AG08396 (cell line): ENCODE measurements at places on chromosomes 5 and 9.

DNA sequence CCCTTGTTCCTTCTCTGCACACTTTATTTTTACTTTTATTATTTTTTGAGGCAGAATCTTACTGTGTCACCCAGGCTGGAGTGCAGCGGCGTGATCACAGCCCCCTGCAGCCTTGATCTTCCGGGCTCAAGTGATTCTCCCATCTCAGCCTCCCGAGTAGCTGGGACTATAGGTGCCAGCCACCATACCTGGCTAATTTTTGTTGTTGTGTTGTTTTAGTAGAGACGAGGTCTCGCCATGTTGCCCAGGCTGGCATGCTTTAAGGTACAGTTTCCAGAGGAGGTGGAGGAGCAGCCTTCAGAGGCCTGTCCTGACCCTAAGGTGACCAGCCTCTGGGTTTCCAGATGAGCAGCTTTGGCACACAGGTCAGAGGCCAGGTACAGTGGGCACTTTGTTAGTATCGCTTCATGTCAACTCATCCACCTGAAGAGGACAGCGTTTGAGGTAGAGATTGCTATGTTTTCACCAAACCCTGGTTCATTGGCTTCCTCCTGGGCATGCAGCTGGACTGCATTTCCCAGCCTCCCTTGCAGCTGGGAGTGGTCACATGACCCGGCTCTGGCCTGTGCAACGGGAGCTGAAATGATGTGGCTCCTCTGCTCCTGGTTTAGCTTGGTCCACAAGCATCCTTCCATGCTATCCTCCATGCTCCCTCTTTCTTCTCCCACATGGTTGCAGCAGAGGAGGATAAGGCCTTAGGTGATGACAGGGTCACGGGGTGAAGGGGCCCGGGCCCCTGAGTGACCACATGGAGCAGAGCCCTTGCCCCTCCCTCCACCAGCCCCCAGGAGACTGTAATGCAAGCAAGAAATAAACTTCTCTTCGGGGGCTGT lies 139.3 kb upstream of the IER5L start:
- no peak for DNase-seq

- no peak for DNase-seq
Measured at GRCh38 chr5:32127711-32128110, 46.4 kb downstream of the GOLPH3 start.

DNA sequence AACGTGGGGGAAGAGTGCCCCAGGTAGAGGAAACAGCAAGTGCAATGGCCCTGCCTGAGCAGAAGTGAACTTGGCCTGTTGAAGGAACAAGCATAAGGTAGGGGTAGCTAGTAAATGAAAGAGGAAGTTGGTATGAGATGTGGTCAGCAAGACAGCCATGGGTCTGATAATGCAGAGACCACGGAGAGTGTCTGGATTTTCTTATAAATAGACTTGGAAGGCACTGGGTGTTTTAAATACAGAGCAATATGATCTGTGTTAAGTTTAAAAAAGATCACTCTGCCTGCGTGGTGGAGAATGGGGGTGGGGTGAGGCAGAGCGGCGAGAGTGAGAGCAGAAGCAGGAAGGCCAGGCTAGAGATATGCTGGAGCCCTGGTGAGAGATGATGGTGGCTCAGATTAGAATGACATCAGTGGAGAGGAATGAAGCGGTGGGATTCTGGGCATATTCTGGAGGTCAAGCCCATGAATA lies 4.2 kb downstream of the ADAM19 start:
- DNase-seq: peak; percentile 55

DNA sequence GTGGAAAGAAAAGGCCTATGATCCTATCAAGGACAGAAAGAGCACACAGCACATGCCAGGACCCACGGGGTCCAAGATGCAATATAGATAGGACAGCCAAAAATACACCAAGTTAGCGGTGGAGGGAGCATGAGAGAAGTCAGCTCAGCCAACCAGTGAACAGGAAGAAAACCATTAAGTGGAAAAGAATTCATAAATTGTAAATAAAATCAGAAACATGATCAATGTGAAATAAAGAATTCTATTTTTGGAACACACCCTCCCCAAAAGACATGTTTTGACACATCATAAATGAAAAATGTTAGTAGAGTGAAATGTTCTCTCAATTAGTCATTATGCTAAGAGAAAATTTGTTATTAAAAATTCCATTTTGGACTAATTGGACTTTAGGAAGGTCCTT lies 35.6 kb downstream of the ATPSCKMT start:
- DNase-seq: no peak

DNA sequence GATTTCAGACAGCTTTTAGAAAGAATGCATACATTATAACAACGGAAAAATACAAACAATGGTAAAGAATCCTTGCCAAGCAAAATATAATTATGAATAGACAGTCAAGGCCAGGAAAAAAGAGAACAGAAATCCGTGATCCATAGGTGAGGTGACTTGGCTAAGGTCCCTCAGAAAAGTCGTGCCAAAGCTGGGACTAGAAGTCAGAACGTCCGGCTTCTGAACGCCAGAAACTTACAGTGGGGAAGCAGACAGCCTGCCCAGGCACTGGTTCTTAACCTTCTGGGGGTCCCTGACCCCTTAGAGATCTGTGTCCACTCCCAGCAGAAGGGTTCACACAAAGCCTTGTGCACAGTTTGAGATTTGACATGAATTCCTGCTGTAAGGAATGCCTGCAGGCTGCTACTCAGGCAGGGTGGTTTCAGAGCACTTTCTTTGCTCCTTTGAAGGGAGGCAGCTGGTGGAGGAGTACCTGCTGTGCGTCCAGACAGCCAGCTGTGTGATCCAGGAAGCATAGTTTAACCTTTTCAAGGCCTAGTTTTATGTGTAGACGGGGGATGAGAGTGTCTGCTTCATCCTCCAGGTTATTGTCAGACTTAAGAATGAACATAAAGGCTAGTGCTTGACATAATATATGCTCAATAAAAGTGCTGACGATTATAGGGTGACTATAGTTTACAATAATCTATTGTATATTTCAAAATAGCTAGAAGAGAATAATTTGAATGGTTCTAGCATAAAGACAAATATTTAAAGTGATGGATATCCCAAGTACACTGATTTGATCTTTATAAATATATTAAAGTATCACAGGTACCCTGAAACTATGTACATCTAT lies 852 bp downstream of the ARHGEF37 start:
- no peak for DNase-seq

DNA sequence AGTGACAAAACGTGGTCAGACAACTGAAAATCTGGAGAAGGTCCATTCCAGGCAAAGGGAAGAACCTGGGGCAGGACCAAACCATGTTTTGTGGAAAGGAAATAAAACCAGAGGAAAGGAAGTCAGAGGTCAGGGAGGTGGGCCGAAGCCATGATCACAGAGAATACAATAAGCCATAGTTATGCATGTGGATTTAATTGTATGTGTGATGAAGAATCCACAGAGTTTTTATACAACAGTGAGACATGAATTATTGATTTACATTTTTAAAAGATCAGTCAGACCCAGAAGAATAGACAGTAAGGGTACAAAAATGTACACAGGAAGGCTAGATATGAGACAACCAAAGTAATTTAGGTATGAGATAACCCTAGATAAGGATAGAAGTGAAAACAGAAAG lies 20.8 kb downstream of the TTC33 start:
- peak; percentile 47 for DNase-seq

DNA sequence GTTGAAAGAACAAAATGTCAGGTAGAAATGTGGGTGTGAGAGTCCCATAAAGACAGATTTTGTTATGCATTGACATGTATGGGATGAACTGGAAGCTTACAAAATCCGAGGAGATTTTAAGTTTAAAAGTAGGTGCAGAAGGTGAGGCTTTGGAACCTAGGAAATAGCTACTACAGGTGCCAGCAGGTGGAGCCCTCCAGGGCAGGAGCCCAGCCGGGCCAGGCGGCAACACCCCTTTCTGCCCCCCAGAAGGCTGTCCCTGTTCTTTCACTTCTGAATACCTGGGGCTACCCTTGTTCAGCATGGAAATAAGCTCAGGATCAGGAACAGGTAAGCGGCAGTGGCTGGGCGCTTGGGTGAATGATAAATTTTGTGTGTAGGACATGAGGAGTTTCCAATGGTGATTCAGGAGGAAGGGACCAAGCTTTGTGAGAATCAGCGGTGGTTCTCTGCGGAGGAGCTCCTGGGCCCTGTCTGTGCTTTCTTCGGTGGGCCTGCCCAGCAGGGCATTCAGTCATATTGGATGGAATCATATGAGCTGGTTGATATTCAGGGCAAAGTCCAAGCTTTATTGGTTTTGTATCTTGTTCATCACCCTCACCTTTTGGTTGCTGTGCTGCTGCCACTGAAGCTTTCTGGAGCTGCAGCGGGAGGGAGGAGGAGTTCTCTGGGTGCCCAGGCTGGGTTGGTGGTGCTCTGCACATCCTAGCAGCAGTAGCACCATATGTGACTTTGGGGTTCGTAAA lies 12.3 kb downstream of the PCBD2 start:
- DNase-seq: no peak

- no peak for DNase-seq
Measured at GRCh38 chr5:147460380-147460779, 49.5 kb downstream of the DPYSL3 start.

- DNase-seq: no peak
Measured at GRCh38 chr5:171776213-171776612, 9.4 kb upstream of the SMIM23 start.

DNA sequence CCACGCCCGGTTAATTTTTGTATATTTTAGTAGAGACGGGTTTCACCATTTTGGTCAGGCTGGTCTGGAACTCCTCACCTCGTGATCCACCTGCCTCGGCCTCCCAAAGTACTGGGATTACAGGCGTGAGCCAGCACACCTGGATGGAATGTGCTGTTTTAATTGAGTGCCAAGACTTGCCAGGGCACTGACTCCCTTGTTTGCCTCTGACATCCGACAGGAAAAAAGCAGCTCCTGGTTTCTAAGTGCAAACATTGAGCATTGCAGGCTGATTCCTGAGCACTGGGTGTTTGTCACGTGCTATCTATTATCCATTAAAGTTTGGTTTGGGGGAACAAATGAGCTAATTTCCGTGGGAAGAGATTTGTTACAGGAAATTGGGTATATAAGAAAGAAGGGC lies 70.6 kb upstream of the CKMT2 start:
- DNase-seq: no peak

DNA sequence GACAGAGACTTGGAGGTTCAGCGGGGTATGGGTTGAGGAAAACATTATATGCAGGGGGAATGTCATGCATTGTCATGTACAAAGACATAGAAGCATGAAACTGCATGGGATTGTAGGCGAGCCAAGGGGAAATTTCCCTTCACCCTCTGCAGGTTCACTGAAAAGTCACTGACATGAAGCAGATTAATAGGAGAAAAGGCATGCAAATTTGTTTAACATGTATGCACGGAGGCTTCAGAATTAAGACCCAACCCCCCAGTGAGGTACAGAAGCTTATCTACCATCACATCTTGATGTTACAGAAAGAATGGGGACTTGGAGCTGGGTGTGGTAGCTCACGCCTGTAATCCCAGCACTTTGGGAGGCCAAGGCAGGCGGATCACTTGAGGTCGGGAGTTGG lies 18.5 kb downstream of the NIM1K start:
- no peak for DNase-seq

- DNase-seq: no peak
Measured at GRCh38 chr9:109488791-109489492, 9.2 kb downstream of the PTPN3 start.

GRCh38 chr9:91162784-91163443 lies 198.8 kb downstream of the AUH start:
- no peak for DNase-seq

DNA sequence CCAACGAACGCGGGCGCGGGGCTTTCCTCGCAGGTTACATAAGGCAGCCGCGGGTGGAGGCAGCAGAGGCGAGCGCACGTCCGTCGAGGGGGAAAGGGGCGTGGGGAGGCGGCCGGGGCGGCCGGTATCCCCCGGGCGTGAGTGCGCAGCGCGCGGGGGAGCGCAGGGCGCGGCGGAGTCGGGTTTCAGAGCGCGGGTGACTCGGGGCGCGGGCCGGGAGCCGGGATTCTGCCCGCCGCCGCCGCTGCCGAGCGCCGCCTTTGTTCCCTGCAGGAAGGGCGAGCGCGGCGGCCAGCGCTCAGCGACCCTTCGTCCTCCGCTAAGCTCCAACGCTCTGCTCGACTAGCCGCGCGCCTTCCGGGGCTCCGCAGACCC lies at the start of gene COL15A1:
COL15A1 (plus strand) TSS at position 226 of the 375 bp plus-strand sequence. CDS start 155 bp downstream, outside the sequence.
- peak; percentile 52 for DNase-seq

GRCh38 chr5:21049901-21050300 lies 1061.9 kb upstream of the CDH18 start:
- DNase-seq: no peak

GRCh38 chr5:157596487-157596886 lies 20.9 kb upstream of the ADAM19 start:
- no peak for DNase-seq

DNA sequence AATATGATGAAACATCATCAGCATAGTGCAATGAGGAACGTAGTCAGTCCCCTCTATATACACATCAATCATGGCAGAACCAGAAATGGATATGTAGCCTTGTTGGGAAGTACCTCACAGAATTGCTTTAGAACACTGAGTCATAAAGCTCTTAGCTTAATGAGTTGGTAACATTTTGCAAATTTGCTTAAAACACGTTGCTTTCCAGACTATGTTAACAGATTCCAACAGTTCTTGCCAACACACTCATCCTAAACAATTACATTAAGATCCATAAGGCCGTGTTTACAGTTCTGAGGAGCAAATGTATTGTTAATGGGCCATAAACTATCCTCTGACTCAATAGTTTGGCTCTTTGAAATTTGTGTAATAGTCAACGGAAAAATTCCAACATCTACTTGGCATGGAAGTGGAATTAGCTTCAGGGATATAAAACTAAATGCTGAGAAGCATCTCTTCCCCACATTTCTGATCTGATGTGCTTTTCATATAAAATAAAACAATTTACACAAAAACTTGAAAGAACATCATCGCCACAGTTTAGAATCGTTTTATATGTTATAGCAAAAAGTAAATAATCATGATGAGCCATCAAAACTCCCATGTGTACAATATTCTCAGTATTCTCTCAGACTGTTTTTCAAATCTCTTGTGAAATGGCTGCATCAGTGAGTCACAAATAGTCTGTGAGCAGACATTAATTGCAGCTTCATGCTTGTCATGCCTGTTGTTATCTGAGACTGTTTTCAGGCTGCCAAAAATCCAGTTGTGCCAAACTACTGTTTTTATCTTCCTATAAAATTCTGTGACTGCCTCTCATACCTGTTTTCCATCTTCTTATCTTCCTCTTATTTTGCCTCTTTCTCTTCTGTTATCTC lies 291.9 kb downstream of the COX7C start:
- DNase-seq: peak; percentile 25

GRCh38 chr5:140324617-140325241 lies 21.7 kb downstream of the HBEGF start:
- no peak for DNase-seq

GRCh38 chr5:12095808-12096281 lies 191.6 kb upstream of the CTNND2 start:
- no peak for DNase-seq

DNA sequence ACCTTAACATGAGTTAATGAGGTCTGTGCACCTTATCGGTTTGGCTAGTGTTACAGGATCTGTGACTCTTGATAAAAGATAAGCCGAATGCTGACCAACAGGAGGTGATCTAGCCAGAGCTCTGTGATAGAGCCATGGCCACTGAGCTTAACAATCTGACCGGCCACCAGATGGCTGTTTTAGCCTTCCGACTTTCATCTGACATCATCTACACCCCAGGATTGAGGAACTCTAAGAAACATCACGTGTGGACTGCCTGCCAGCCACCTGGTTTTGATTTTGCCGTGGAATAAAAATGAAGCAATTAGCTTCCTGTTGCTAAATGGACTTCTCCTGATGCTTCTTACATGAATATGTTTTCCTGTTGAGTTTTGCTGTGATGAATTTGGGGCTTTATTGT lies 281.3 kb downstream of the CEMIP2 start:
- DNase-seq: no peak

- DNase-seq: no peak
Measured at GRCh38 chr9:127177665-127178265, 55.3 kb upstream of the ANGPTL2 start.
